Stimulated activated CD8-positive, alpha-beta memory T cell treated with anti-CD3 and anti-CD28 coated beads, Interleukin-4, amount 100 ng/mL, for 1 hour (primary cell): ENCODE measurements at places on chromosomes 16 and 17.
A peak's percentile ranks its signal among the peaks of the same experiment; 100 is the strongest.

GRCh38 chr17:66549731-66550207 is 247.4 kb downstream of the PRKCA start:
- DNase-seq, result no peak

- DNase-seq, result no peak
These were observed 901 bp upstream of the HEATR6 start for GRCh38 chr17:60079401-60080243.

DNA sequence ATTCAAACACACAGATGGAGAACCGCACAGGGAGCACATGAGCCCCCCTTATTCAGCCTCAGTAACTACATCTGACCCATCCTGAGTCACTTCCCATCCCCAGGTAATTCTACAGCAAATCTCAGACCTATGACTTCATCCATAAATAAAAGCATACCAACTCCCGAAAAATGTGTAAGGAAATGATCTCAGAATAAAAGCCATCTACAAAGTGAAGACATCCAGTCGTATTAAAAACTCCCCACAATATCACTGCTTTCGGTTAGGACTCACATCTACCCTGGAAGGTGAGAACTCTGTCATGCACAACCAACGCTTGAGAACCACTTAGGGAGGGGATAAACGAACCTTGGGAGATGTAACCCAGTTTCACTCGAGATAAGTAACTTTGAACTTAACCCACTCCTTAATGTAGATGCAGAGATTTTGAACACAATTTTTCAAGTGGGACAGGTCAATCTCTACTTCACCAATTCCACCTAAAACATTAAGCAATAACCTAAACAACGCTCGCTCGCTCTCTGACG is 1.3 kb downstream of the USP36 start:
- no peak for DNase-seq

DNA sequence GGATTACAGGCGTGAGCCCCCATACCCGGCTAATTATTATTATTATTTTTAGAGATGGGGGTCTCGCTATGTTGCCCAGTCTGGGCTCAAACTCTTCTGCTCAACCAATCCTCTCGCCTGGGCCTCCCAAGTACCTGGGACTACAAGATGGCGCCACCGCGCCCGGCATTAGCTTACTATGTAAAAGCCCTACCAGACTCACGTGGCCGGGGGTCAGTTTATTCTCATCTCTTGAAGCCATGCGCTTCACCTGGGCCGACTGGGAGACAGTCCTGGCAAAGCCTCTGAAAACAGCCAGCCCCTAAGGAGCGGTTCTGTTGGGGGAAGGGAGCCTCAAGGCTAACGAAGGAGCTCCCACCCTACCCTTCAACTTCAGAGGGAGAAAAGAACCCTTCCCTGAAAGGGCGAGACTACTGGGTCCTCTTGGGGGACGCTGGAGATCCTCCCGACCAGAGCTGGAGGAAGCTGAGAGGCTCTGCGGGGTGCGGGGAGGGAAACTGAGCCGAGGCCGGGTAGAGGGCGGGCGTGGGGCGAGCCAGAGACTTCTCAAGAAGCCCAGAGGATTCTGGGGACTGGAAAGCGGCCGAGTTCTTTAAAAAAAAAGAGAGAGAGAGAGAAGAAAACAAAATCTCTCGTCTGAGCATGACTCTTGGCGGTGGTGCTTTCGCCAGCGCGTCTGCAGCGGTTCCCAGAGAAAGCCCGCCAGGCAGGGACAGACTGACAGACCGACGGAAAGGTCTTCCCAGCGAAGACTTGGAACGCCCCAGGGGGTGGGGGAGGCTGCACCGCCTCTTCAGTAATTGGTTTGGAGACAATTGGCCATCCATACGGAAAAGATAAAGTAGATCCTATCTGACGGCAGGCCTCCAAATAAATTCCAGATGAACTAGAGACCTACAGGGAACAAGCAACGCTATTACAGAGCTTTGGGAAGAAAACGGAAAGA is 5.6 kb upstream of the TUBG2 start:
- no peak for DNase-seq

DNA sequence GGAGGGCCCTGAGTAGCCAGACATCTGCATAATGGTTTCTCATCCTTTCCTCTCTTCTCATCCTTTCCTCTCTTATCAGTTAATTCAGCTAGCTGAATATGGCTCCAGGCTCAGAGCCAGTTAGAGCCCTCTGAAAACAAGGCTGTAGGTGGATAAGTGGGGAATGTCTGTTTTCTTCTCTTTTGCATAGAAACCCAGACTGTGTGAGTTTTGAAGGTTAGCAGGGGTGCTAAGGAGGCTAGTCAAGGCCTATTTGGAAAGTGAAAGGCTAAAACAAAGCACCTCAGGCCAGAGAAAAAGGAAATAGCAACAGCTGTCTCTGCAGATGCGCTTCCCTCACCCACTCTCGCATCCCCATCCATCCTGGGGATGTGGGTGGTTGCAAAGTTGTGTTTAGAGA is 420.9 kb downstream of the SHISA9 start:
- no peak for DNase-seq

DNA sequence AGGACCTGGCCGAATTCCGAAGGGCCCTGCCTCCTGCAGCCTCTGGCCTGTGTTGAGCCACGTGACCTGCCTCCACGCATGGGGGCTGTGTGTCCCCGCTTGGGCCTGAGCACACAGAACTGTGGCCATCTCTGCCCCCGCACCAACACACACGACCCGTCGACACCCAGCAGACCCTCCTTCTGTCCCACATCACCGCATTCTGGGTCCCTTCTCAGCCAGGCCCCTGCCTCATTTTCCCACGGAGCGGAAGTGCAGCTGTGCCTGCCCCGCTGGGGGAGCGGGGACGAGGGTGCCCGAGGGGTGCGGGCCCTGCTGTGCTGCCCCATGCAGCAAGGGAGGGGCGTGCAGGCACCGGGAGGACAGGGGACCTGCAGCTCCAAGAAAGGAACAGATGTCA is 18.4 kb downstream of the NDUFAF8 start:
- DNase-seq, result no peak

GRCh38 chr17:82716203-82717010 is at the start of gene FN3KRP:
TSS of gene FN3KRP (plus strand) at chr17:82716706. CDS start at chr17:82716756, 50 bp downstream.
- peak; percentile 57 for DNase-seq

DNA sequence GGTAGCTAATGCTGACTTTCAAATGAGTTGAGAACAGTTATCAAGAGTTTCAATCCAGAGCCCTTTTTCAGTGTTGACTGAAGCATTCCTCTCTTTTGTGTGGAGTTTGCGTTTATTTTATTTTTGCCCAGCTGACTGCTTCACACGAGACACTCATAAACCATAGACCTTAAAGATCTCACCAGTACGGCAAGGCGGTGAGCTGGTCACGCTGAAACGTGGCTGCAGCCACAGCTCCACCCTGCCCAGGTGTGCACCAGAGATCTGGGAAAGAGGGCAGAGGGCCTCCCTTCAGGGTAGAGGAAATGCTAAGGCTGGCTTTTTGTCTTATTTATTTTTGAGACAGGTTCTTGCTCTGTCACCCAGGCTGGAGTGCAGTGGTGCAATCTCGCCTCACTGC is 112.2 kb downstream of the AATF start:
- DNase-seq, result no peak

- no peak for DNase-seq
These were observed 14.1 kb upstream of the NLRP1 start for GRCh38 chr17:5598457-5598856.

DNA sequence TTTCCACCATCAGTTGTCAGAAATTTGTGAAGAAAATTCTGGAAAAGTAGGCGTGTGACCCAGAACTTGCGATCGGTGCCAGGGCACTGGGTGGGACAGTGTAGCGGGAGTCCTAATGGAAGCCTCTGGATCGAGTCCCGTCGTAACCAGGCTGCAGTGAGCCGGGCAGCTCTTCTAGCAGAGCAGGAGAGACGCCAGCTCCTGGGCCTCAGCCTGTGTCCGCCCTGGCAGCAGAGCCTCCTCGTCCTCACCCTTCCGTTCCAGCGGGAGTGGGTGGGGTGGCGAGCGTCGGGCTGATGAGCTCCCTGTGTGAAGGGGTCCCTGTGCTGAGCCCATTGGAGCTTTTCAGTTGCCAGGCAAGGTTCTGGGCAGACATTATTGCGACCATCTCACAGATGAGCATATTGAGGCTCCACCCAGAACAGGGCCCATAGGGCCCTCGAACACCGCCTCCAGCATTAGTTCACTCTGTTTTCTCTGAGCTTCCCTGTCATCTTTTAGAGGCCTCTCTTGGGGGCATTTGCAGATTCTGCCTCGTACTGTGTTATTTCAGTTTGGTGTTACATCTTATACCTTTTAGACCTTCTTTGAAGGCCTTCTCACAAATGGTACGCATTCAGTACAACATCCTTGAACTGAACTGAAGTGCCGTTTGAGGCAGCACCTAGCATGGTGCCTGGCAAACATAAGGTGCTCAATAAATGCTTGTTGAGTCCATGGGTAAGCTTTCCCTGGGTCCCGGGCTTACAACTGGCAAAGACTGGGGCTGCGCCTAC is 207.1 kb upstream of the CIBAR2 start:
- DNase-seq, result no peak

- no peak for DNase-seq
These were observed 1.3 kb upstream of the WFDC1 start for GRCh38 chr16:84293406-84293805.

DNA sequence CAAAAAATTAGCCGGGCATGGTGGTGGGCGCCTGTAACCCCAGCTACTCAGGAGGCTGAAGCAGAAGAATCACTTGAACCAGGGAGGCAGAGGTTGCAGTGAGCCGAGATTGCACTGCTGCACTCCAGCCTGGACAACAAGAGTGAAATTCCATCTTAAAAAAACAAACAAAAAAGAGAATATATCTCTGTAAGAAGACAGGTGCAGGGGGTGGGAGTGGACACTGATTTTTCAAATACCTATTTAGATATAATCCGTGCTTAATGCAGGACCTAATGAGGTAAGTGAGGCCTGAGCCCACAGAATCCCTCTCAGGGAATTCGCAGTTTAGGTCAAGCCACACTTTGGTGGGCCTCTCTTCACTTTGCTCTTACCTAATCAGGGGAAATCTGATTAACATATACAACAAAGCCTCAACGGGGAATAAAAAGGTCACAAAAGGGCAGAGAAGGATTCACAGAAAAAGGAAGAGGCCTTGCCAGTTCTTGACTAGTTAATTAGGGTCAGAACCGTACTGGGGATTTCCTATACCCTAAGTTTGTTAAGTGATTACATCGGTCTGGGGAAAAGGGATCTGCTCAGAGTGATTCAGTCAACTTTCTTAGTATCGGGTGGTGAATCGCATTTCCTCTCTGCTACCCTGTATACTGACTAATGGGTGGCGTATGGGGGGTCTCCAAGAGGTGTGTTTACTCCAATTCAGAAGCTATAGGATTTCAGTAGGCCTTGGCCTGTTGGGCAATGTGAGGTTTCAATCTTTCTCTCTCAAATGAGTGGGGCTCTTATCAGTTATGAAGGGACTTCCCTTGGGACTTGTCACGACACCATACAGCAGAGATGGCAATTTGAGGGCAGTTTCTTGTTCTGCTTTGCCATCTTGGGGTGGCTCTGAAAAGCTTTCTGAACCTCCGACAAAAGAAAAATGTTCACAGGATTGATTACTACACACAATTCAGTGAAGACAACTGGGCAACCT is 1.9 kb upstream of the NFAT5 start:
- DNase-seq, result no peak
